WTC11 (cell line): ENCODE measurements at places on chromosomes 5 and 9. TPM values are rescaled to one million over a fixed set of nuclear protein-coding genes. Genes with fewer than 3 reads are reported as not detected.

DNA sequence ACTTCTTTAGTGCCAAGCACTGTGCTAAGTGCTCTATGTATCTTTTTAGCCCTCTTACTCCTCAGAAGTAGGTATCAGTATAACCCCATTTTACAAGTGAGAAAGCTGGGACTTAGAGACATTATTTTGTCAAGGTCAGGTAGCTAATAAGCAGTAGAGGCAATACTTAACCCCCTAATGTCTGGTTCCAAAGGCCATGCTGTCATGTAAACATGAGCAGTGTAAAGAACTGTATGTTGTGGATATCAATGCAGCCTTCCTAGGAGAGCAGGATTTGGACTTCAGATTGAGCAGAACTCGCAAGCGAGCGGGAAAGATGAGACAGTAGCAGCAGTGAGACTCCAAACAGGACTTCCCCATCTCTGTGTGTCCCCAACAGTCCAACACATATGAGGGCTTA is 3.6 kb upstream of the SHROOM1 start:
- H3K4me1 ChIP-seq, result peaks cover 6% of the 10 kb centered on the region
- no peak overlapping the region for H3K4me3 ChIP-seq
- H3K27ac ChIP-seq, result no peak overlapping the region
- peaks cover 41% of the 10 kb centered on the region for H3K27me3 ChIP-seq
- DNase-seq, result no peak

NSUN2 gene
- 73.3 to 88.4 TPM (median 74.9 TPM) in 3 replicates for total RNA-seq

NUTM2G gene
- total RNA-seq, result 0.14 to 0.50 TPM (median 0.27 TPM) in 3 replicates

DNA sequence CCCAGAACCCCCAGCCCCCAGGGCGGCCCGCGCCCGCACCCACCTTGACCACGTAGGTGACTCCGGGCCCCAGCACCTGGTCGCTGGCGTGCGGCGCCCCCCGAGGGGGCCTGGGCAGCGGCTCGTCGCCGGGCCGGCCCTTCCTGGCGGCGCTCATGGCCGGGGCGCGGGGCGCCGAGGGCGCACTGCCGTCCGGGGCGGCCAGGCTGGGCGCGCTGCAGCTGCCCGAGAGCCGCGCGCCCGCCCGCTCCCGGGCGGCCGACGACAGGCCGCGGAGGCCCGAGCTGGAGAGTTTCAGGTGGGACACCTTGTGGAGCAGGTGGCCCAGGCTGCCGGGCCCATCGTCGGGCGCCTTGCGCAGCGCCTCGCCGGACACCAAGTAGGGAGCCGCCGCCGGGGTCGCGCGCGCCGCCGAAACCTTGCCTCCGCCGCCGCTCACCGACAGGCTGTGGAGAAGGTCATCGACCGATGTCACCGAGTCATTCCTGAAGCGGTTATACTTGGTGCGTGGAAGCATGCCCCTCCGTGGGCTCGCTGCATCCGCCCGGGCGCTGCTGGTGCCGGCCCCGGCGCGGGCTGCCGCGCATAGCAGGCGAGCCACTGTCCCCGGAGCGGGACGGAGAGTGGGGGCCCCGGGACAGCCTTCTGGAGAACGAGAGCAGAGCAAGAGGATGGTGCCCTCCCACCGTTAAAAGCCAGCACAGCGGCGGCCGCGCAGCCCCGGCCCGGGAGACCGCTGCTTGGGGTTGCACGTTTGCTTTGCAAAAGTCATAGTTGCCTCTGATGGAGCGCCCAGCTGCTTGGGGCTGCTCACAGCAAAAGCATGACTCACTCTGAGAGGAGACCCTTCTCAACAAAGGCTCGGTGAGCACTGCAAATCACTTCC is at the start of gene SHC3:
Gene SHC3 (minus strand): TSS at position 875 of the 886 bp plus-strand sequence. CDS start 358 bp downstream, at position 517.
- peak within 1 kb of the TSS; percentile 99 for H3K27ac ChIP-seq
- H3K4me1 ChIP-seq, result peaks cover 54% of the 10 kb centered on the region
- DNase-seq, result peak; percentile 54
- peak within 1 kb of the TSS; percentile 77 for H3K4me3 ChIP-seq
- H3K27me3 ChIP-seq, result peaks cover 22% of the 10 kb centered on the region
- no peaks in the 10 kb centered on the region for H3K36me3 ChIP-seq

GRCh38 chr9:132789719-132790118 is 88.4 kb downstream of the AK8 start:
- H3K36me3 ChIP-seq, result peaks cover 5% of the 10 kb centered on the region; the same call in 1 of the 2 replicates
- H3K27ac ChIP-seq, result no peak overlapping the region
- DNase-seq, result no peak
- peaks cover 67% of the 10 kb centered on the region for H3K27me3 ChIP-seq

- peaks cover 34% of the 10 kb centered on the region for H3K4me1 ChIP-seq
- no peak overlapping the region for H3K27ac ChIP-seq
- DNase-seq, result no peak
- peak overlapping the region; percentile 77 for H3K4me3 ChIP-seq
- H3K36me3 ChIP-seq, result peaks cover 3% of the 10 kb centered on the region
These were observed 1.6 kb downstream of the MGAT4B start for GRCh38 chr5:179805070-179805528.

RLN1 gene
- 0.66 to 0.89 TPM (median 0.87 TPM) in 3 replicates for total RNA-seq

- H3K4me3 ChIP-seq, result peak within 1 kb of the TSS; percentile 79
- no peaks in the 10 kb centered on the region for H3K36me3 ChIP-seq
- H3K27ac ChIP-seq, result no peak within 1 kb of the TSS
- DNase-seq, result peak; percentile 73
- H3K27me3 ChIP-seq, result peaks cover 90% of the 10 kb centered on the region
- H3K4me1 ChIP-seq, result peaks cover 54% of the 10 kb centered on the region
These were observed at the start of gene IRX1 for GRCh38 chr5:3595006-3595961. Gene IRX1 (plus strand): TSS chr5:3595832. CDS start chr5:3596106, 274 bp downstream.

DNA sequence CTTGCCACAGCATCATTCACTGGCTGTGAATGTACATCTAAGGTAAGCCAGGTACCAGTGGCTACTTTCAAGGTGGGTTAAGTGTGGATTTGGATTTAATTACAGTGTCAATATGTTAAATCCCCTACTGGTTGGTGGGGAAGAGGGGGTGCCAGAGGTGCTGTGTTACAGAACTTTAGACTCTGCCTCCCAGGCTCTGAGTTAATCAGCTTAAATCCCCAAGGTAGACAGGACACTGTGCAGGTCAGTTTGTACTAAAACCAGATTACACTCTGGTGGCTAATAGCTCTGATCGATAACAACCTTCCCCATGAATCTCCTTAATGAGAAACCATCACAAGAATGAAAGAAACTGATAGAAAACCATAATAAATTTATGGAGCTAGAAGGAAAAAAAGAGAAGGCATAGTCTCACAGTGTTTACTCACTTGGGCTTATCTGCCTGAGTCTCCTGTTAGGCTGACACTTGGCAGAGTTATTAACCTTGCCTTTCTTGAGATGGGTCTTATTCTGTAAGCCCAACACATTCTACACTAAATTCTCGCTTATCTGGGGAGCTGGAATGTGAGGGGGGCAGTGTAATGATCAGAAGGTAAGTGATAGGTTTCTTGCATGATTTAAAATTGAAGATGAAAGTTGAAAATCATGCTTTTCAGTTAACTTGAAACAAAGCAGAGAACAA is 106.8 kb downstream of the LMNB1 start:
- H3K4me1 ChIP-seq, result peaks cover 12% of the 10 kb centered on the region
- H3K27ac ChIP-seq, result no peak overlapping the region
- H3K4me3 ChIP-seq, result no peak overlapping the region
- no peak for DNase-seq
- H3K36me3 ChIP-seq, result no peaks in the 10 kb centered on the region
- no peaks in the 10 kb centered on the region for H3K27me3 ChIP-seq

PCDHA5 gene
- 0.85 to 0.94 TPM (median 0.90 TPM) in 3 replicates for total RNA-seq

DNA sequence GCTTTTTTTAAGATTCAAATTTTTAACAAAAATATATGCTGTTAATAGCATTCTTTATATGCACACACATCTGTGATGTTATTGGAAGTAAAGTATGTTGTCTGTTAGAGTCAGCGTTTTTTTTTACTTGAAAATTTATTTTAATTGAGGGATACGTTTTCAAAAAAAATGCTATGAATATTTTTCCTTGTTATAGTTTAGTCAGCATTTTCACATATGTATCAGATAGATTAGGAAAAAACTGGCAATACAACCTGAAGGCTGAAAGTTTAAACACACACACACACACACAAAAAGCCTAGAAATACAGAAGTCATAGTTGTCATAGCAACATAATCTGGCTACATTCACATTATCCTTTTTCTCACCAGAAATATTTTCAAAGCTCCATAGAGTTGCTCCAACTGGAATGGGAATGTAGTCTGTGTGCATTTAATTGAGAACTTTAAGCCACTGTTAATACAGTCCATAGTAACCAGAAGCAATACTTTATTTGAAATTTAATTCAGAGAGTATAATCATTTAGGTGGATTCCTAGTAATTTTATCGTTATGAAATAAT is 116.6 kb downstream of the CDH12 start:
- H3K4me3 ChIP-seq, result no peak overlapping the region
- no peak overlapping the region for H3K27ac ChIP-seq
- H3K4me1 ChIP-seq, result 0 out of 2 replicates have a peak, but pooled peaks cover 3% of the 10 kb centered on the region
- DNase-seq, result no peak
- H3K36me3 ChIP-seq, result no peaks in the 10 kb centered on the region

DNA sequence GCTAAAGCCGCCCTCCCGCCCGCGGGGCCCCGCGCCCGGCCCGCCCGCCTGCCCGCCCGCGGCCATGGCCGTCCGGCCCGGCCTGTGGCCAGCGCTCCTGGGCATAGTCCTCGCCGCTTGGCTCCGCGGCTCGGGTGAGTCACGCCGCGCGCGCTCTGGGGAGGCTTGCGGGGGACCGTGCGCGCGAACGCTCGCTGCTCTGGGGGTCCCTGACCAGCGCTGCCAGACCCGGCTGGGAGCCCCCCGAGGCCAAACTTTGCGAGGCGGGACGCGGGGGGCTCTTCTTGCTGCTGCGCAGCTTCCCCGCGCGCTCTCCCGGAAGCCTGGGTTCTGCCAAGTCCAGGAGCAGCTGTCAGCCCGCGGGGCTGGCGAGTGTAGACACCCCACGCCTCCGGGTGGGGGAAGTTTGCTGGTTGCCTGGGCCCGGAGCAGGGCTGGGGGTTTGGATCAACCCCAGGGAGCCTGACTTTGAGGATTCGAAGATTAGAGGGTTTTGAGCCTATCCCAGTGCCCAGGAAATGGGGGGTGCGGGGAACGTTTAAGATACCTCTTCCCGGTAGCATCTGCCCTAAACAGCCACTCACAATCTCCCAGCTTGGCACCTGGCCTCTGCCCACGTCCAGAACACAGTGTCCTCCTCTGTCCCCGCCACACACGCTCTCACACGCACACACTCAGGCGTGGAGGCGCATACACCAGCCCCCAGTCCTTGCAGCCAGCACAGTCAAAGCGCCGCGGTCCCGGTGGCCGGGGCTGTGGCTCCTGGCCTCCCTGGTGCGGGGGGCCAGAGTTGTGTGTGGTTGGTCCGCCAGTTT is 535 bp downstream of the UNC5A start:
- DNase-seq, result no peak
- H3K36me3 ChIP-seq, result no peaks in the 10 kb centered on the region
- H3K4me1 ChIP-seq, result peaks cover 41% of the 10 kb centered on the region

DNA sequence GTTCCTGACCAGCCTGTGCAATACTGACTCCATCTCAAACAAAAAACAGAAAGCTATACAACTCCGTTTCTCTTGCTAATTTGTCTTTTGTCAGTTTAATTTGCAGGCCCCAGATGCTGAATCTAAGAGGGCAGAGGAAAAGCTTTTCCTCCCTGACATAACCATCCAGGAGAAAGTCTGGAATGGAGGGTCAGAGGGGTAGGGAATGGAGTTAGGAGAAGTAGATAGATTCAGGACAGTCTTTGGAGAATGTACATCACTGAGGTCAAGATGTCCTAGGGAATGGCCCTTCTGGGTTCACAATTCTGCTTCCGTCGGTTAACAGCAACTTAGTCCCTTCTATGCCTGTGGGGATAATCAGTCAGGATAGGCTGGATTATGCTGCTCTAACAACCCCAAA is 6.6 kb upstream of the SQSTM1 start:
- DNase-seq, result no peak
- peak overlapping the region; percentile 67 for H3K27ac ChIP-seq
- H3K4me1 ChIP-seq, result peaks cover 34% of the 10 kb centered on the region

GRCh38 chr5:108727236-108727650 is 20.5 kb upstream of the FER start:
- H3K4me1 ChIP-seq, result peaks cover 37% of the 10 kb centered on the region
- DNase-seq, result no peak
- H3K36me3 ChIP-seq, result no peaks in the 10 kb centered on the region
- peak overlapping the region; percentile 80 for H3K4me3 ChIP-seq
